ENCODE measurements at places on chromosomes 1 and 21.

- no peak for DNase-seq
Measured at GRCh38 chr21:35145626-35146233, 96.6 kb upstream of the RUNX1 start.

- no peak for DNase-seq
Measured at GRCh38 chr1:236176337-236177336, 34.3 kb downstream of the GPR137B start.

GRCh38 chr1:62271948-62272728 is 47.1 kb downstream of the KANK4 start:
- DNase-seq, result peak; percentile 9

DNA sequence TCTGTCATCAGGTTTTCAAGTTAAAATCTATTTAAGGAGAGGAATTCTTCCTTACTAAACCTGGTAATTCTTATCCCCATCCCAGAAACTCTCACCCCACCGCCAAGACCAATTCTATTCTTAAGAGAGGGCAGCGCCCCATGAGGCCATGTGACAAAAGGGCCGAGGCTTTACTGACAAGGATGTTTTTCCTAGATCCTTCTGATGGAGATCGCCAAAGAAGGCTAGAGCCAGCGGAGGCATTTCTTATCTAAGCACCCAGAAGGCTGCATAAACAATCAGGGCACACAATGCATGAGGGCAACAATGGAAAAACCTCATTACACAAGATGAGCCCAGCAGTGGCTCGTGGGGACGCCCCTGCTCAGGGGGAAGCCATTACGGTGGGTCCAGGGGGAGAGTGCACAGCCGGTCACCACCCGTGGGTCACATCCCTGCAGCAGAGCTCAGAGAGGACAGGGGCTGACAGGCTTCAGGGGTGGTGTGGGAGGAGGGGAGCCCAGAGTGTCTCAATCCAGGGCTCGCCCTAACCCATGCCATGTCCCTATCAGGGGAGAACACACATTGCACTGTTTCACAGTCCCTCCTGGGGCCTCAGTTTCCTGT is 88.7 kb downstream of the ITPKB start:
- no peak for DNase-seq

DNA sequence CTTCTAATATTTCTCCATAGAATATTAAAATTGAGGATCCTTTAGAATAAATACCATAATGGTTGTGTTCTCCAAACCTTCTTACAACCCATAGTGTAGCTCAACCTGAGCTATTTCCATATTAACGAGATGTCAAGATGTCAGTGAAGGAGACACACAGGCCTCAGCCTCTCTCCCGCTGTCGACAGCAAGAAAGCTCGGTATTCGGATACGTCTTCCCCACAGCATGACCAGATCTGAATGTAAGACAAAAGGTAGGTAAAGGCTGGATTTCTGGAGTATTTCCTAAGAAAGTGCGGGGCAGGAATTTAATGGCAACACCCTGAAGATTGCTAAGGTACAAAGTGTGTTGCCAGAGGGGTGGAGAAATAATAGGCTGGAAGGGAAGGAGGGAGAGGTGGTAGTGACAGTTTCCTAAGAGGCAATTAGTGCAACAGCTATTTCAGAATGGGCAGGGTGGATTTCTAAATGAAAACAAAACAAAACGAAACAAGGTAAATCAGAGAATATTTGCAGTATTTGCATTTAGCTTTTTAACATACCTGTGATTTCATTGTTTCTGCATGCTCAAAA is 1.7 kb downstream of the ADSS2 start:
- no peak for DNase-seq

GRCh38 chr1:96522927-96523326 is 198.7 kb upstream of the PTBP2 start:
- no peak for DNase-seq

- DNase-seq, result no peak
Measured at GRCh38 chr1:178846306-178846705, 24.6 kb downstream of the ANGPTL1 start.

GRCh38 chr1:181484821-181485220 is 1.5 kb downstream of the CACNA1E start:
- DNase-seq, result no peak

GRCh38 chr1:154758346-154758745 is 111.7 kb downstream of the KCNN3 start:
- no peak for DNase-seq

DNA sequence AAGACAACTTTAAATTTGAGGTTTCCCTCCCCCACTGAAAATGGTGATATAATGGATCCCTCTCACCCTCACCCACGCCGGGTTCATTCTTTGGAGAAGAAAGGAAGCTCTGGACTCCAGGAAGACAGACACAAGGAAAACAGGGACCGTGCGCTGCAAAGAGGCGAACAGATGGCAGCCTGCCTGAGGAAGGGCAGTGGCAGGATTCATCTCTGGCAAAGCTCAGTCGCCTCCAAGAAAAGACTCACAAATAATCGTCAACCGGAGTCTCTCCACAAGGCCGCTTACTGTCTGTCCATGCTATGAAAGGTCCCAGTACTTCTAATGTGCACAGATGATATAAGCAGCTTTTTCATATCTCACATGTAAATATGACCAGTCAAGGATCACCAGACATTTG is 110.3 kb downstream of the TIAM1 start:
- DNase-seq, result no peak

DNA sequence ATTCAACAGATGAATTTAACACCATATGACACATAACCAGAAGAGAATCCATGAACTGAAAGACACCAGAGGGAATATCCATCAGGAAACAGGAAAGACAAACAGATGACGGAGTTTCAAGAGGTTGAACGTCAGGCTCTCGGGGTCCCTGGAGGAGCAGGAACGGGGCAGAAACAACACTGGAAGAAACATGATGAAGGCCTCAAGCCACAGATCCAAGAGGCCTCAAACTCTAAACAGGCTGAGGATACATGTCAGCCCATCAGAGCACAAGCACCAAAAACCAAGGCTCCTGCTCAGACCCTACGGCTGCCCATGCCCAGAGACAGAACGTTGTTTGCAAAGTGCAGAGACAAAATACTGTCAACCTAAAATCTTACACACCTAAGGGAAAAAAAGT is 7.0 kb downstream of the INTS11 start:
- DNase-seq, result no peak
